ENCODE measurements at places on chromosomes 1 and 21.

DNA sequence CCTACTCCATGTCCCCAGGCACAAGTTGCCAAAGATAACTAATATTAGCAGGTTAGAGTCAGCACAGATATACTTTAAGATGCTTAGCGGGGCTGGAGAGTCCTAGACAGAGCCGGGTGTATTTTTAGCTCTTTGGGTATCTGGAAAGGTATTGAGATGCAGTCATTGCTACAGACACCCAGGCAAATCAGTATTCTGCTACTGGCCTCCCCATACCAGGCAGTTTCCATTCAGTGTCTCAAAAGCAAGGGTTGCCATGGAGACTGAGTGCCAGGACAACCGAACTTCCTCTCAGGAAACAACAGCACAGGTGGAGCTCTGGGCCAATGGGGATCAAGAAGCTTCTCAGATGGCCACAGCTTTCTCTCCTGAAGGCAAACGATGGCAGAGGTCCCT lies 45.3 kb downstream of the KCNC4 start:
- DNase-seq = no peak

GRCh38 chr1:33443080-33443704 lies 12.3 kb upstream of the PHC2 start:
- no peak for DNase-seq

GRCh38 chr1:235644693-235645305 lies 4.8 kb downstream of the GNG4 start:
- DNase-seq = no peak

DNA sequence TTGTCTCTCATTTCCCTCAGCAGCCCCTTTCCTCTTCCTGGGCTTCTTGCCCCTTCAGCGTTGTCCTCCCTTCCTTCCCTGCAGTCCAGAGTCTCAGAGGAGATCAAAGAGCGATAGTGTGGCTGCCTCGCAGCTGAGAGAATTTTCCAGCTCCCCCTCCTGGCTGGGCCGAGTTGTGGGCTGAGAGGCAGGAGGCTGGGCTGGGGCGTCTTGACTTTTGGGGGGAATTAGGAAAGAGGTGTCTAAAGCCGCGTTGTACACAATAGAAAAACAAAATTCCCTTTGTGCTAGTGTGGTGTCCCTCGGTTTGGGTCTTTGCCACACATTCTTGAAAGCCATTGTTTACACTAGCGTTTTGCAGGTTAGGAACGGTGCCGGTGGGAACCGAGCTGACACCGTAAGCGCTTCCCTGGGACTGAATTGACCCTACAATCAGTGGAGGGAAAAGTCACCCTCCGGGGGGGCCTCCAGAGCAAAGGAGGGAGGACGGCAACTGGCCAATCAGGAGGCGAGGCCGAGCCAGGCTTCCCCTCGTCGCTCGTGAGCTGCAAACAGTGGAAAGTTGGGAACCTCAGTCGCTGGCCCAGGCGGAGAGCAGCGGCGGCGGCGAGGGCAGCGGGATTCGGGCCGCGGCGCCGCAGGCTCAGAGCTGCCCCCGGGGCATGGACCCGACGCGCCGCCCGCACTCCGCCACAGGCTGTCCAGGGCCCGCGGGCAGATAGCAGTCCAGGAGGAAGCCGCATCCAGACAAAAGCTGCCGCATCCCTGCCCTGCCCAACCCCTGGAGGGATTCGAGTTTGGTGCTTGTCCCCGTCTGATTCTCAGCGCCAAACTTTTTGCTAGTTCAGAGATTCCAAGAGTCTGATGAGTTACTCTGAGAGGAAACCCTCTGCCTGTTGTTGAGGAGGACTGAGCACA lies at the start of gene HMCN1:
Gene HMCN1, plus strand, starts transcription at position 574 of the 918 bp plus-strand sequence. CDS start 389 bp downstream, outside the sequence.
- DNase-seq = peak; percentile 61

GRCh38 chr1:222592171-222592570 lies 2.4 kb upstream of the TAF1A start:
- DNase-seq = no peak

DNA sequence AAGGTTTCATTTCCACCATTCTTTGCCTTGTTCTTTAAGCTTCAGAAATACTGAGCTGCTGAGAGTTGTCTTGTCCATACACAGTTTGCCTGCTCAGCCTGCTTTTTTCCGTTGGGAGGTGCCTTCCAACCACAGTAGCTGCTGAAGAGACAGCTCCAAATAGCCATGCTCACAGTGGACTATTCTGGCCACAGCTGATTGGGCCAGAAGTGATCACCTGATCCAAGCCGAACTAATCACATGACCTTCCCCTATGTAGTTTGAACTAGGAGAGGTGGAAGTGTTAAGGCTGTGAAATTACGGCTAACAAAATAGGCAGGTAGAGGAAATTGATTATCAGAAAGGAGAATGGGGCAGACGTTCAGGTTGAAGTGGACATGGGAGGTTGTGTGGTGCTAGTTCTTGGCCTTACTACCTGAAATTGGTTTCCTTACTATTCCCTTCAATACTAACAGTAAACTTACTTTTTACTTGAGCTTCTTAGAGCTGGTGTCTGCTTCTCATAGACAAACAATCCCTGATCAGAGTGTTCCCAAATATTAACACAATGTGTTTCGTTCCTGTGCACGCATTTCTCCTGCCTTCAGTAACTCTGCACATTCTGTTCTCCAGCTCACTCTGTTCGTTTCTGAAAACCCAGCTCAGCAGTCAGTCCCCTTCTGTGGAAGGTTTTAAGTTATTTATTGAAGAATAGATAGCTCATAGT lies 136.1 kb downstream of the RWDD3 start:
- DNase-seq = no peak

DNA sequence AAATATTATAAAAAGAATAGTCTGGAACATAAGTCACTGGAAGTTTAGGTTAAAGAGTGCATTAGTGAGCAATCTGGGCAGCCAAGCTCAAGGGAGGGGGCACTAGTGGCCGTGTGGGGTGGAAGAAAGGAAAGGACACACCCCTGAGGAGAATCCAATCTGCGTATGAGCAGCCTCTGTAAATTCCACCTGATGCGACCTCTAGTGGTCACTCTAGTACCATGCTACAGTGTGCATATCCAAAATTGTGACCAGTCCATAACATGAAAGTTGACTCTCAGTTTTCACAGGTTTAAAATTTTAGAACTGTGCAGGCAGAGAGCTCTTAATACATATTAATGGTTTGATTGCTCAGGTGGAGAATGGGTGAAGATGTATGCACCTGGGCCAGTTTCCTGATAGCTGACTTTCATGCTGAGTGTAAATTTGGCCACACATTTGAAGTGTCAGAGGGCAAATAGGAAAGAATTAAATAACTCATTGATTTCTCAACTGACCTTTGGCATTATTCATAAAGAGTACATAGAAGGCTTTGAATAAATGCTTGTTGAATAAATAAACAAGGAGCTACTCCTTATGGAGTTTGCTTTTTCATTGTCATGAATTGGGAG lies 105.9 kb upstream of the C21orf91 start:
- peak; percentile 26 for DNase-seq

DNA sequence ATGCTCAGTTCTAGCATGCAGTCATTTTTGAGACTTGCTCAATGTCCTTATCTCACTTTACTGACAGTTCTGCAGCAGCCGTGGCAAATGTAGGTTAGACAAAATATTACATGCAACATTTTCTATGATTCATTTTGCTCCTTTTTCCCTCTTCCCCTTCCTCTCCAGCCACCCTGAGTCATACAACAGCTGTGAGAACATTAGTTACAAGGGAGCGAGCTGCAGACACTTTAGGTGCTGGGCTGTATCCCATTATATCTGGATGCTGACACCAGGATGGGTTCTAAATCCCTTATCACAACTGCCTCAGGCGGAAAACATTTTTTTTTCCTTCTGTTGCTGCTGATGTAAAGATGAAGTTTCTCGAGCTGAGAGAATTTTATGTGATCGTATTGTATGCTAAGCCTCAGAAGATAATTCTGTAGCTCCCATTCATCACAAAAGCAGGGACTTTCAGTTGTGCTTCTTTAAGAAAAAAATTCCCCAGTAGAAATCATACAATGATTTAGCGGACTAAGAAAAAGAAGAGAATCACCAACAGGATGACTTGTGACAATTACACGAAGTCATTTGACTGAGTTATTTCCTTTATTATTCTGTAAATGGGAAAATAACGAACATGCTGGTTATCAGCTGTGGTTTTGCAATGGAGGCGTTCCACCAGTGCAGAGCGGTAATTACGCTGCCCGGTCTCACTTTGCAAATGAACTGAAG lies 345.0 kb downstream of the DISC1 start:
- DNase-seq = no peak

DNA sequence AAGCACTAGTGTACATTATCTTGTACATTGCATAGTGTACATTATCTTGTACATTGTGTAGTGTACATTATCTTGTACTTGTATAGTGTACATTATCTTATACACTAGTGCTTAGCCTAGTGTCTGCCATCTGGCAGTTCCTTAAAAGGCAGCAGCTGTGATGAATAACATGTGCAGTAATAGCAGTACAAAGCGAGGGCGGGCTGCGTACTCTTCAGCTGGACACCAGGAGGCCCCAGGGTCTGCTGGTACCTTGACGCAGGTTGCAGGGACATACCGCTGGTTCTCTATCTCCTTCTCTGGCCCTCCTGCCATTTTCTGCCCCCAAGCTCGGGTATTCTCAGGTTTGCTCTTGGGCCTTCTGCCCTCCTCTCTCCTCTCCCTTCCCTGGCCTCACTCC lies 149.6 kb downstream of the SEC16B start:
- DNase-seq = no peak

DNA sequence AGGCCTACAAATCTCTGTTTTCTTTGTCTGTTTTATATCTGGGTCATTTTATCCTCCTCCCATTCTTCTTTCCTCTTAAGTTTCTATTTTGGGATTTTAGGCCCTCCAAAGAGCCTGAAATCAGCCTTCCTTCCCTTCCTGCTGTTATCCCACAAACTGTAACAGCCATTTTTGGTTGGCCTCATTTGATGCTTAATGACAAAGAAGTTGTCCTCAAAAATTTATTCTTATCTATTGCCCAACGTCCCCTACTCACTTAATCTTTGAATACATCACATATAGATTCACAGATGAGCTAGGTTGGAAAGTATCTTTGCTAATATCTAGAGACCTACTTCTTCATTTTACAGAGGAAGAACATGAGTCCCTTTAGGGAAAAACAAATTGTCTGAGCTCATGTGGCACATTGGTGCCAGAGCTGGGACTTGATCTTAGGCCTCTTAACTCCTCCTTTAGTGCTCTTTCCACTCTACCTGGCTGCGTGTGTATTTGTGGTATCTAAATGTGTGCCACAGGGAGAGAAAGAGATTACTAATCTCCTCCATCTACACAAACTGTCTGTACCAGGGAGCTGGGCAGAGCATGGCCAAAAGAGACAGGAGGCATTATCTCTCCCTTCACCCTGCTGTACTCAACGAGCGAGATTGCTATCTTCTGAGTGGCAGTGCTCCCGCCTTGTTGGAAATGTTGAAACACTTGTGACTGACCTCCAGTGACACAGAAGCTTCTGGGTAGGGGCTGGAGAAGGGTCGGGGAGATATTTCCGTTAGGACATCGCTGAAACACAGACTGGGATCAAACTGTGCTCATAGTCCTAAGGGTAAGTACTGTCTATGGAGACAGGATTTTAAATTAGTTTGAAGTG lies 30.1 kb downstream of the RHEX start:
- DNase-seq = no peak

DNA sequence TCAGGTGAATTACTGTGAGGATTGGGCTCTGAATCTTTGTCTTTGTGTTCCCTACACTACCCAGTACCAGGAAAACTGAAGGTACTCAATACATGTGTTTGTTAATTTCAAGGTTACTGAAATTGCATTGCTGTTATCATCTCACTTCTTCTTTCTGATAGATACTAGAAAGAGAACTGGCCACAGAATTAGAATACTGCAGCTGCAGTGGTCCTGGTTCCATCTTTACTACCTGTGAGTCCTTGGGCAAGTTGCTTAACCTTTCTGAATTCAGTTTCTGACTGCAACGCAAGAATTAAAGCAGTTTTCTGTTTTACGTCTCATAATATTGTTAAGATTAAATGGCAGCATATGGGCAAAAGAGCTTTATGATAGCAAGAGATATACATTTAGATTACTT lies 263.5 kb downstream of the LMO4 start:
- DNase-seq = no peak

GRCh38 chr1:231039161-231040018 lies 664 bp downstream of the FAM89A start:
- DNase-seq = peak; percentile 36

GRCh38 chr1:248820041-248820585 lies 5.6 kb downstream of the SH3BP5L start:
- DNase-seq = no peak

DNA sequence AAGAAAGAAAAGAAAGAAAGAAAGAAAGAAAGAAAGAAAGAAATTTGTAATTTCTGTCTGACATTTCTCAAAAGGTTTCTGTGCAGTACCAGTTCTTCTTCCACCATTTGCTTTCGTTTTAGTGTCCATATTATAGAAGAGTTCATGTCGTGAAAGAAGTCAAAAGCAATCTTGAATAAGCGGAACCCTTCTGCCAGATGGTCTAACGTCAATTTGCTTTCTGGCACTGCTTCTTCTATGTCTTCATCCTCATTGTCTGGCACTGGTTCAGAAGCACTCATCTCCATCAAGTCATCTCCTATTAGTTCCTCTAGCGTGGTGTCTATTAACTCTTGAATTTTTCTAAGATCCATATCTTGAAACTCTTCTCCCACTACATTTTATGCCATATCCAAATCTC lies 170.0 kb upstream of the KCTD3 start:
- DNase-seq = no peak

DNA sequence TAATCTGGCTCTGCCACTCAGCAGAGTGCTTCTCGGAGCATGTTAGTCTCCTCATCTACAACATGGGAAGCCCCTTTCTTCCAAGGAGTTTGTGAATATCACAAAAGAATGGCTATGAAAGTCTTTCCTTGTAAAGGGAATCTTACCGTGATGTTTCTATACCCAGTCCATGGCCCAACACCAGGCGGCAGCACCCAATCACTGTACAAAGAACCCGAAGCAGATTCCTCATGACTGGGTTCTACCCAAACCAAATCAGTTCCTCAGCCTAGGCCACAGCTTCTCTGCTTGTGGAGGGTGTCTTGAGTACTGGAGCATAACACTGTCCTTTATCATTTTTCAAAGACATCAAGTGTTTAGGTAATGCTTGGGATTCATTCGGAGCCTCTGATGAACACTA lies 16.6 kb upstream of the SLFNL1 start:
- no peak for DNase-seq

DNA sequence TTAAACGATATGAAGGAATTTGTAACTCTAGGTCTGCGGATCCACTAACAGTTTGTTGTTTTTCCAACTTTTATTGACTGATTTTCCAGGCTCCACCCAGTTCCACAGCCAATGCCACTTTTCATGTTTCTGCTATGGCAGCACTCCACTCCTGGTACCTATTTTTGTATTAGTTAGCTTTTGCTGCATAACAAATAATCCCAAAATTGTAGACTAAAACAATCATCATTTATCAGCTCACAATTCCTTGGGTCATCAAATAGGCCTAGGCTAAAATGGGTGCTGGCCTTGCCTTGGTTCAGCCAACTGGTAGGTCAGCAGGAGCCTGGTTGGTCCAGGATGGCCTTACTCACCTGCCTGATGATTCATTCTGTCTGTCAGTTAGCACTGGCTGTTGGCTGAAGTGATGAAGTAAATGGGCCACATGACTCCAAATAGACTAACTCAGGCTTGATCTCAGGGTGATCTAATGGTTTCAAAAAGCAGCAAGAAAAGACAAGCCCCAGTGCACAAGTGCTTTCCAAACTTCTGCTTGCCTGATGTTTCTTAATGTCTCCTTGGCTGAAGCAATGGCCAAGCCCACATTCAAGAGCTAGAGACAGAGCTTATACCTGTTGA lies 3.2 kb upstream of the C8B start:
- DNase-seq = no peak

Data from NCI-H2171 (cell line).